Cortex of kidney (tissue), 1 donor: ENCODE measurements at places on chromosomes 7 and 10.

GRCh38 chr10:5094265-5095205 is at the start of gene AKR1C3:
Gene AKR1C3, plus strand, starts transcription at chr10:5094414. Its CDS starts 31 bp downstream, at chr10:5094445.
- DNase-seq = no peak

GRCh38 chr7:19715499-19715898 is 6.7 kb upstream of the POLR1F start:
- no peak for DNase-seq

DNA sequence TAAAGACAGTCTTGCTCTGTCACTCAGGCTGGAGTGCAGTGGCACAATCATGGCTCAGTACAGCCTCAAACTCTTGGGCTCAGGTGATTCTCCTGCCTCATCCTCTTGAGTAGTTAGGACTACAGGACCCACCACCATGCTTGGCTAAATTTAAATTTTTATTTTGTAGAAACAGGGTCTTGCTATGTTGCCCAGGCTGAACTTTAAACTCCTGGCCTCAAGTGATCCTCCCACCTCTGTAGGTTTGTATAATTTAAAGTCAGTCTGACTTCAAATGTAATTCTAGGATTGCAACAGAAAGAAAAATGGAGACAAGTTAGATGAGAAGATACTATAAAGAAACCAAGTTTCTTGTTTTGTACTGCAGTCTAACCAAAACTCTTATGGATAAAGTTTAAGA is 11.5 kb downstream of the TMEM60 start:
- DNase-seq = no peak

GRCh38 chr7:98518159-98518947 is 98.7 kb upstream of the NPTX2 start:
- DNase-seq = no peak

DNA sequence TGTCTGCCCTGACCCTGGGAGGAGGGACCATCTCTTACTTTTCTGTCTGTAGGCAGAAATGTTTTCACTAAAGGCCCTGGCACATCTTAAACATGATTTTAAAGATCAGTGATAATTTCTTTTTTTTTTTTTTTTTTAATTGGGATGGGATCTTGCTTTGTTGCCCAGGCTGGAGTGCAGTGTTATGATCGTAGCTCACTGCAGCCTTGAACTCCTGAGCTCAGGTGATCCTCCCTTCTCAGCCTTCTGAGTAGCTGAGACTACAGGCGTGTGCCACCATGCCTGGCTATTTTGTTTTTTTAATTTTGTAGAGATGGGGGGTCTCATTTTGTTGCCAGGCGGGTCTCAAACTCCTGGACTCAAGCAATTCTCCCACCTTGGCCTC is 65.3 kb downstream of the RBM20 start:
- DNase-seq = no peak

- DNase-seq = no peak
Measured at GRCh38 chr10:52617346-52617745, 155.2 kb downstream of the MBL2 start.

- DNase-seq = no peak
Measured at GRCh38 chr10:50216894-50217293, 34.4 kb downstream of the ASAH2 start.

DNA sequence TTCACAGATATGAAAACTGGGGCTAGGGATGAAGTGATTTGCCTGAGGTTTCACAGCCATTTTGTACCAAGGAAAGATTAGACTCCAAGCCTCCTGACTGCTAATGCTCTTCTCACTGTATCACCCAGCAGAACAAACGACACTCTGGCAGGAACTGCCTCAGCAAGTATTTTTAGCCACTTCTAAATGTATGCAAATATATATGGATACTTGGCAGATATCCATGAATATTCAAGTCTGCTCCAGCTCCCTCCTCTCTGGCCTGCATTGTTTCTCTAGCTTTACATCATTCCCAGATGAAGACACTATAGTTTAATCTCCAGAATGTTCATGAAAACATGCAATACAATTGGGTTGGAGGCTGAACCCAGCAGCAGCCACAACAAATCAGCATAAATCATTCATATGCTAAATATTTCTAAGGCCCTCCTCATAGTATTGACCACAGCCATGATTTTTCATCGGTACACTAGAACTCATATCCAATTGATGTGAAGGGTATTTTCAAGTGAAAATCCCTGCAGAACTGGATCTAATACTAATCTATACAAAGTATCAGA is 65.5 kb downstream of the HPSE2 start:
- DNase-seq = no peak

GRCh38 chr10:129870961-129871621 is 93.0 kb downstream of the EBF3 start:
- DNase-seq = no peak

DNA sequence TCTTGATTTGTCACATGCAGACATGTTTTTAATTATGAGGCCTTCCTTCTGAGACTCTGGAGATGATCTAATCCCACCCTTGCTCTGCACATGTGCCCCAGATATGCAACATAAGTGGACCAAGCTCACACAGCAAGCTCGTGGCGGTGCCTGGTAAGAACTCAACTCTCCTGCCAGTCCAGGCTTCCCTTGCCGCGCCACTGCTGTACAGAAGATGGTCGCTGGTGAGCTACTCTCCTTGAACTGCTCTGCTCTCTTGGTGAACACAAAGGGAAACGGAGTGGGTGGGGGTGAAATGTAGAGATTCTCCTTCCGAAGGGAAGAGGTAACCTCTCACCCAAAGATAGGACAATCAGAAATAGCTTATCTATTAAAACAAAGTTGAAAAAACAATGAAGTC is 25.7 kb downstream of the MYOF start:
- no peak for DNase-seq

DNA sequence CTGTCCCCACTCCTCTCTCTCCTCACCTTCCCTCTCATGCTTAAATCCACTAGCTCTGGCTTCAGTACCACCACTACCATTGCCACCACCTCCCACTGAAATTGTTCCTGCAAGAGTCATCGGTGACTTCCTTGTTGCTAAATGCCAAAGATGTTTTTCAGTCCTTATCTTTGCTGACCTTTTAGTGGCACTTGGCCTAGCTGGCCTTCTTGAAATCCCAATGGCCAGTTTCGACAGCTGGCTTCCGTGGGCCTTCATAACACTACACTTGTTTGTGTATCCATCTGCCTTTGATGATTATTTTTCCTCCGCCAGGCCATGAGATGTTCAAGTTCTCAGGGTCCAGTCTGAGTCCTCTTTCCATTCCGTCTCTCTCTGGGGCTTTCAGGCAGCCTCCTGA is 118.2 kb upstream of the NANOS1 start:
- no peak for DNase-seq
